ENCODE measurements at places on chromosomes 12 and 14.

DNA sequence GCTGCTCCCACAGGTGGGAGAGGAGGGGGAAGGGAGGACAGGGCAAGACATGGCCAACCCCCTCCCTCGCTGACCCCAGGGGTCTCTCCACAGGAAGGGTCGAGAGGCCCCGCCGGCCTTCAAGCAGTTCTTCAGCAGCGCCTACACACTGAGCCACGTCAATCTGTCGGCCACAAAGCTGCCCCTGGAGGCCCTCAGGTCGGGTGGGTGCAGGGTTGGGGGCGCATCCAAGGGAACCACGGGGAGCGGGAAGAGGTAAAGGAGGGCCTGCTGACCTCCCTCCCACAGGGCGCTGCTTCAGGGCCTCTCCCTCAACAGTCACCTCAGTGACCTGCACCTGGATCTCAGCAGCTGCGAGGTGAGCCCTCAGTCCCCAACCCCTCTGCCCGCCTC lies 6.1 kb downstream of the CARMIL3 start:
- DNase-seq, result no peak
- H3K4me1 ChIP-seq, result no peaks in the 10 kb centered on the region
- no peaks in the 10 kb centered on the region for H3K36me3 ChIP-seq
- peaks cover 12% of the 10 kb centered on the region for H3K27me3 ChIP-seq

DNA sequence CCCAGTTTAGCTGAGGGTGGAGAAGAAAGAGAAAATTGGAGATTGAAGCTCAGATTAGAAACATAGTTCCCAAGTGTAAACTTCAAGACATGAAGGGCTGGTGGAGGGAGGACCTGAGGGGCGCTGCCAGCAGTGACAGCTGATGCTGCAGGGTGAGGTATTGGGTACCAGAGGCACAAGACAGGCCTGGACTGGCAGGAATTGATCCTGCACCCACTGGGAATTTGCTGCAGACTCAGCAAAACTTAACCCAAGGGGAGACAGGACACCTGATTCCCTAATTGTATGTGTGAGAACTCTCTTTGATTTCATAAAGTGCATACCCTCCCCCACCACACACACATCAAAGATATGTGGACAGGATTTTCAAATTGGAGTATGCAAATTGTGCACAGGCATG lies 11.6 kb downstream of the PTPRR start:
- no peak overlapping the region for H3K27ac ChIP-seq
- DNase-seq, result no peak
- no peak overlapping the region for H3K4me3 ChIP-seq
- H3K27me3 ChIP-seq, result 0 out of 2 replicates have a peak, but pooled peaks cover 8% of the 10 kb centered on the region

DNA sequence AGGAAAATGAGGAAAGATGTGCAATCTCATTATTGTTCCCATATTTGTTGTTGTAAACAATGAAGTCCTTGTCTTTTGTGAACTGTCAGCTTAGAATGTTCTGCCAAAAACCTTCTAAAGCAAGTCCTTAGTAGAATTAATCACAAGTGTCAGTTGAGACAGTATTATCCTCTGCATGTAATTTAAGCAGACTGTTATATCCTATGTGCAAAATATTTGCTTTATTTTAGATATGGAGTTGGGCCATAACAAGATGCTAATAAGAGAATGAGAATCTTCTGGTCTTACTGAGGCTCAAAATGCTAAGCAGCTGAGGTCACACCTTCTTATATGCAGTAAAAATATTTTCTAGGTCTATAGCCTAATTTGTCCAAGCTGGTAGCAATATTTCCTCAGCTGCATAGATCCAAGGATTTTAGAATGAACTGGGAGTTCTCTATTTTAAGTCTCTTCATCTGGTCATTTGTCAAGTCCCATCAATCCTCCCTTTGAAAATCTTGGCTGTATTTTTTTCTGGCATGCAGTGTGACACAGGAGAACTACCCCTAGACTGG lies 222.3 kb upstream of the NAV3 start:
- DNase-seq, result no peak
- no peak overlapping the region for H3K27ac ChIP-seq
- H3K27me3 ChIP-seq, result no peaks in the 10 kb centered on the region
- no peak overlapping the region for H3K4me3 ChIP-seq
- no peaks in the 10 kb centered on the region for H3K4me1 ChIP-seq

DNA sequence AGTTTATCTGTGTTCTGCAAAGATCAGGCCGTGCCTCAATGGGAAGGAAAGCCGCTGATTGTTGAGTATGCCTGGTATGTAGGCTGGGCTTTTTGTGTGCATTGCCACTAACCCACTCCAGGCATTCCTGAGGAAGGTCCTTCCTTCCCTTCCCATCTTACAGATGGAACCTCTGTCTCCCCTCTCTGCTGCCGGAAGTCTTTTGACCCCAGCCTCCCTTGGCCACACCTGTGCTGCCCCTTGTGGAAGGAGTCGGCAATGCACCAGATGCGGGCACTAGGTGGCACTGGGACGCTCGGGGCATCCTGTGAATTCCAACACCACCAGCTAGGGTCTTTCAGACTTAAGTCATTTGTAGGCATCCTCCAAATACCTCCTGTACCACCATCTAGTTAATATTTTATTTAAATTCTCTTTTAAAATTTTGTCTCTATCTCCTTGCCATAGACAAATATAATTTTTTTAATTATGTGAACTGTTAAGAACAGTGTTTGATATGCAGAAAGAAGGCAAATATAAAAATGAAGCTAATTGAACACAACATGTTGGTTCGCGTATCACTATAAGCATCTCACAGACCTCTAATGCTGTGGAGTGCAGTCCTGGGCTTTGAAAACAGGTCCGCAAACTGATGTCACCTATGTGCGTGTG lies 99.6 kb downstream of the RIN3 start:
- no peaks in the 10 kb centered on the region for H3K36me3 ChIP-seq
- no peak for DNase-seq
- no peak overlapping the region for H3K27ac ChIP-seq
- peaks cover under 1% of the 10 kb centered on the region for H3K4me1 ChIP-seq
- no peak overlapping the region for H3K4me3 ChIP-seq

DNA sequence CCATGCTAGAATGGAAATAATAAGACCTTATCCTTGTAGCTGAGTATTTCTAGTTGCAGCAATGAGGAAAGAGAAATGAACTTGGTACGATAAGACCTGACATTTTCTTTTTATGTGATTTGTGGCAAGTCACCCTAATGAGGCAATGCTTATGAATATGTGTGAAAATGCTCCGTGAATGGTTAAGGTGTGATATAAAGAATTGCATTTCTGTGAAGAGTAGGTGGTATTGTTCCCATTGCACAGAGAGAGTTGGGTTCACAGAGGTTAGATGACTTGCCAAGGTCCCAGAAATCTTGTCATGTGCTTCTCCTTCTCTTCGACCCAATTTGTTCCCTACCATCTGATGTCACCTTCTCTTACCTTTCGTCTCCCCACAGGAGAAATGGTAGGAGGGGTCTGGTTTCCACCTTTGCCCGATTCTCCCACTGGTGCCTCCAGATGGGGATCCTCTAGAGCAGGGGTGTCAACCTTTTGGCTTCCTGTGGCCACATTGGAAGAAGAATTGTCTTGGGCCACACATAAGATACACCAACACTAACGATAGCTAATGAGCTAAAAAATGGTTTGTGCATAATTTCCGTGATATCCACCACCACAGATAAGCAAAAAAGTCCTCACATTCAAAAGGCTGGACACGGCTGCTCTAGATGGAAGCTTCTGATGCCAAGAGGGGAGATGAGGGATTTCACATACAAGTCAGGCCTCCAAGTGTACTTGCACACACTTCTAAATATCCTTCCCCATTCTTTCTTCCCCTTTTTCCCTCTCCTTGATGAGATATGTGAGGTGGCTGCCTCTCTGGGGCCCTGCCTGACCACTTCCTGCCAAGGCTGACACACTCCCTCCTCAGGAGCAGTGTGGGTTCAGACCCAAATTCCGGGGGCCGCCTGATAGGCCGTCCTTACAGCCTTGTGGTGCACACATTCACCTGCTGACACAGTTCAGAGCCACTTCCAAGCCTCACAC lies 96.1 kb downstream of the PLXNC1 start:
- no peak overlapping the region for H3K4me3 ChIP-seq
- no peak overlapping the region for H3K27ac ChIP-seq
- no peaks in the 10 kb centered on the region for H3K27me3 ChIP-seq
- DNase-seq, result no peak

All from GM23248 (cell line).